ENCODE measurements at places on chromosomes 1 and 21.
A peak's percentile ranks its signal among the peaks of the same experiment; 100 is the strongest.

DNA sequence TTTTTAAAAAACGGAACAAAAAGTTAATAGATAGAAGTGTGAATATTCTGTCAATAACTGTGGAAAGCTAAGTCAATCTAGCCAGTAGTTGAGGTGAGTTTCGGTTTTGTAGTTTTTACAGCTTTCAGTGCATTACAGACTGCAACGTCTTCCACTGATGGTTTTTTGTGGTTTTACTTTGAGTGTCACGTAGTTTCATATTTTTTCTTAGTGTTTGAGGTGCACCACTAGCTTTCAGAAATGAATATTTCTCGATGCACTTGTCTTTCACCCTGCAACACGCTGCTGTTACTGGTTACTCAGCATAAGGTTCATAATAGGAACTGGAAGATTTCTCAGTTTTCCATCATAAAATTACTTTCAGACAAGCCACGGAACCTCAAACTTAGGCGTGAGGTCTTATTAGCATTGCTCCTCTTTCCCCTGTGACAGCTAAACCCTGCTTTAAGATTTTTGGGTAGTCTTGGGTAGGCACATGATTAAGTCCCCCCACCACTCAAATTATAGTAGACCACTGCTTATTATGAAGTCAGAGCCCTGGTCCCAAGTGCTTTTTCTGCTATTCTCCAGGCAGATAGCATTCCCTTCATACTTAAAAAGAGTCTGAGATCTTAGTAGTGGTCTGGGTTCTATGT is 1412.7 kb downstream of the KCNT2 start:
- no peak for DNase-seq

- no peak for DNase-seq
Measured at GRCh38 chr1:204405988-204406387, 5.6 kb downstream of the PPP1R15B start.

GRCh38 chr1:81208441-81208840 is 592.3 kb upstream of the ADGRL2 start:
- no peak for DNase-seq

- DNase-seq: no peak
Measured at GRCh38 chr1:115531631-115532264, 110.0 kb upstream of the VANGL1 start.

DNA sequence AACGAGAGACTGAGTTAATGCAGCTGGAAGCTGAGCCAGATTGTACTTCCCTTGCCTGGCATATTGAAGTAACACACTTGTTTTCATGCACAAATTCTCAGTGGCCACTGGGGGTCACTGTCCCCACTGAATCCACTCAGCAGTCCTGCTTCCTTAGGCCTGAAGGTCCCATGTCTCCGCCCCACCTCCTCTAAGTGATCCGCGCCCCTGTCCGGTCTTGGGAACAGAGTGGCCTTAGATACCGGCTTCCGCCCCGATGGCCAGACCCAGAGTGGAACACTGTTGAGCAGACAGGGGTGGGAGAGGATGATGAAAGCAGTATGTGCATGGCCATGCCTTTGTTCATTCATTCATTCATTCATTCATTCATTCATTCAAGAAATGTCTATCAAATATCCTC is 34.8 kb downstream of the CHAF1B start:
- peak; percentile 28 for DNase-seq

GRCh38 chr1:111140680-111140967 is 601 bp downstream of the CEPT1 start:
- DNase-seq: no peak

GRCh38 chr1:75725266-75725665 is 757 bp downstream of the ACADM start:
- DNase-seq: no peak

DNA sequence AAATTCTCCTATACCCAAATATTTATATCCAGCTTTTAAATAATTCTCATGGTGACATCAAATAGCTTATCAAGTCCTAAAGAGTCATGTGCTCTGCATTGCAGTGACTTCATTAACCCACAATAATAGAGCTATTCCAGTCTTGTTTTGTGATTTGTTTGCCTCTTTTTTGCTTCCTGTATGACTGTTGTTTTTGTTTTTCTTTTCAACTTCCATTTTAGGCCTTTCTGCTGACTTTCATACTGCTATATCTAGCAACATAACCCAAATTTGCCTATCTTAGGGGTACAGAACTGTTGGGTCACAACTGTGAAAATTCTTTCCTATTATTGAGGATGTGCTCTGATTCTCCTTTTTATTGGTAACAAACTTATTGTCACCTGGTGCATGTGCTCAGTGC is 30.3 kb downstream of the SPATA17 start:
- DNase-seq: no peak

DNA sequence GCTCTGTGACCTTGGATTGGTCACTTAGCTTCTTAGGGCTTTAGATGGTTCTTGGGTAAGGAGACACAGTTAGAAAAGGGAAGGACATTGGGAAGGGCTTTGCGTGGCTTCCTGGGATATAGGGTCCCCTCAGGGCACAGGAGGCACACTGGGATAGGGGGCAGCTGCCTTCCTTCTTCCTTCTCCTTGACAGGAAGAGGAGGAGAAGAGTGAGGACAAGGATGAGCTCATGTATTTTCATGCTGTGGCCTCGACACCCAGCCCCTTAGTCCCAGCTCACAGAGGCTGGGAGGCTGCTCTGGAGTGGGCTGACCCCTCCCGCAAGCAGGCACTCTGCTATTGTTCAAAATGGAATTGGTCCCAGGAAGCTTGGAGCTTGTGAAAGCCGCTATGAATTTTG is 45.7 kb upstream of the POU3F1 start:
- no peak for DNase-seq

DNA sequence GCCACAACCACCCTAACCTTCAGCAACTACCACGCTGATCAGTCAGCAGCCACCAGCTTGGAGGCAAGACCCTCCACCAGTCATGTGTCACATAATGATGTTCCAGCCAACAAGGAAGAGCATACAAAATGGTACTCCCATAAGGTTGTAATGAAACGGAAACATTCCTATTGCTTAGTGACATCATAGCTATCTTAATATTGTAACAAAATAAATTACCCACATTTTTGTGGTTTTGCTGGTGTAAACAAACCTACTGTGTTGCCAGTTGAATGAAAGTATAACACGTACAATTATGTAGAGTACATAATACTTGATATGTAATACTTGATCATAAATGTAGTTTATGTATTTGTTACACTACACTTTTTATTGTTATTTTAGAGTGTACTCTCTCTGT is 1363.2 kb upstream of the ADGRL4 start:
- DNase-seq: no peak

- DNase-seq: no peak
Measured at GRCh38 chr1:54132495-54132894, 20.3 kb downstream of the CDCP2 start.

DNA sequence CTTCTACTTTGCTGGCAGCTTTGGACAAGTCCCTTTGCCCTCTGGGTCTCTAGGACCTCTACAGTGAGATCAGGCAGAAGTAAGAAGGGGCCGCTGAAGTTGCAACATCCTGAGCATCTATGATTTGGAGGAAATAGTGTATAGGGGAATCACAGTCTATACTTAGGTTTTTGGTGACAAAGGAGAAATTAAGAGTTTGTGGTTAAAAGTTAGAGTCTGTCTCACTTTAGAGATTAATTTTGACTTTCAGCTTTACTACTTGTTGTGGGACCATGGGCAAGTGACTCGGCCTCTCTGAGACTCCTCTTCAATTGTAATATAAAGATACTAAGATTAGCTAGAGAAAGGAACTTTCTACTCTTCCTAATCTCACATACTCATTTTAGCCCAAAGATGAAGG is 33.1 kb upstream of the LMX1A start:
- DNase-seq: no peak

DNA sequence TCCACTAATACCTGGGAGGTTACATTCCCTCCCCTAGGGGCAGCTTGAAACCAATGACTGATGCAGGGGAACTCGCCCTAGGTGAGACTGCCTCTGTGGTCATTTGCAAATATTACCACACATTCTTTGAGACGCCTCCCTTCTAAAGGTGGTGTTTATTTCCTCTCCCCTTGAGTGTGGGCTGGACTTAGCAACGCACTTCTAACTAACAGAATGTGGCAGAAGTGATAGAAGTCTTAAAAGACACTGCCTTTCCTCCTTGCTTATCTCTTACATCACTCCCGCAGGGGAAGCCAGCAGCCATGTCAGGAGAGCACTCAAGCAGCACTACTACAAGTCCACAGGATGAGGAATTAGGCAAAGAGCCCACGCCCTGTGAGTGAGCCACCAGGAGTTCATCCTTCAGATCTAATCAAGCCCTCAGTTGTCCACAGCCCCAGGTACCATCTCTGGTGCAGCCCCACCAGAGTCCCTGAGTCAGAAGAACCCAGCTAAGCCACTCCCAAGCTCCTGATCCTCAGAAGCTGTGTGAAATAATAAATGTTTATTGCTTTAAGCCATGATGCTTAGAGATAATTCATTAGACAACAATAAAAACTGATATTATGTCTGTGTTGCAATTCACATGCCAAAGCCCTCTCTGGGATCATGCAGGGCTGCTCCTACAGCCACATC is 14.8 kb upstream of the MATN1 start:
- no peak for DNase-seq

DNA sequence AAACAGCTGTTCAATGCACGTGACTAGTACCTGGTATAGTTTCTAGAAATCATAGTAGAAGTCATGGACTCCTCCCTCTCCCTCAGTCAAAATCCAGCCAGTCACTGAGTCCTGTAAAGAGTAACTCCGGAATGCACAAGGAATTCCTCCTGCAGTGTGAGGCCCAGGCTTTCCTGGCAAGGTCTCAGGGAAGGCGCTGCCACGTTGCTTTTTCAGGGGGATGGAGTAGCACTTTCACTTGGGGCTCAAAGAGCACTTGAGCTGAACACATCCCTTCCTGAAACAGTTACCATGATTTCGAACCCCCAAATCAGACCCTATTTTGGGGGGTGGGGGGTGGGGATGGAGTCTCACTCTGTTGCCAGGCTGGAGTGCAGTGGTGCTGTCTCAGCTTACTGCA is 26.4 kb upstream of the LRRC8D start:
- no peak for DNase-seq

DNA sequence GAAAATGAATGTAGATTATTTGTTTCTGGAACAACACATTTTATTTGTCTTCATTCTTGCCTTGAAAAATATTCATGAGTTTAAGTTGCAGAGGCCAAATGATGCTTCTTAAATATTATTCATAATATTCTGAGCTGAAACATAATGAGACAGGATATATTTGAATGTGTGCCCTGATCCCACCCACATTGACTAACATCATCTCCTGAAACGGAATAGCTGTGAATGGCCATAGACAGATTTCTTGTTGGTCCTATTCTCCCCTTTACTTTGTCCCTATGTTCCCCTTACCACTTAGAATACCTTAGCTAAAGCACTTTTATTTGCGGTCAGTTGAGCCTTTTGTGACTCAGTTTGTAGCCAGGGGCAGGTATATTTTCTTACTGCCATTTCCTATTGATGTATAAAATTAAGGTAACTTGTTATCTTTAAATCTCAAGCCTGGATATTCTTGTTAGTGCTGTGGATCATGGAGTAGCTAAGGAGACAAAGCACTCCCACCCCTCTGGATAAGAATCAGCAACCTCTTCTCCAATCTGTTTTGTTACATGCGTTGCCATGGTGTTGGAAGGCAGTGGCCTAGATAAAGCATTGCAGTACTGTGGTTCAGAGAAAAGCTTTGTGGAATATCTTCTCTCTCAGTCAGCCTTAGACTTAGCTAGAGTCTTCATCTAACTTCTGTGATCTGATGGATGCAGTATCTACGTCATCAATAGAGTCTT is 478.5 kb upstream of the DEPDC1 start:
- DNase-seq: no peak

GRCh38 chr1:212488436-212489283 is 55.9 kb downstream of the NENF start:
- DNase-seq: no peak

DNA sequence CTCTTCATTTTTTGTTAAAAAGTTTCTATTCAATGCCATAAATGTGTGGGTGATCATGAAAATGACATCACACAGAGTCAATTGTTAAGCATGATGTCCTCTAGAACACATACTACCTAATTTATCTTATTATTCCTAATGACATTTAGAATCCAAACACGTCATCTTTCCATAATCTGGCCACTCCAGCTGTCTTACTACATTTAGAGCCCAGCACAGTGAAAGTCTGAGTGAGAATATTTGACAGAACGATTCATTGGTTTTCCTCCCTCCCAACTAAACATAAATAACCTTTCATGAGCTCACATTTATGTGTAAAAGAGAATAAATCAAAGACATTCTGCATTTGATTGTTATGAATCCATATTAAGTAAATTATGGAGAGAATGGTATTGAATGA is 160.7 kb downstream of the OLFM3 start:
- DNase-seq: no peak

DNA sequence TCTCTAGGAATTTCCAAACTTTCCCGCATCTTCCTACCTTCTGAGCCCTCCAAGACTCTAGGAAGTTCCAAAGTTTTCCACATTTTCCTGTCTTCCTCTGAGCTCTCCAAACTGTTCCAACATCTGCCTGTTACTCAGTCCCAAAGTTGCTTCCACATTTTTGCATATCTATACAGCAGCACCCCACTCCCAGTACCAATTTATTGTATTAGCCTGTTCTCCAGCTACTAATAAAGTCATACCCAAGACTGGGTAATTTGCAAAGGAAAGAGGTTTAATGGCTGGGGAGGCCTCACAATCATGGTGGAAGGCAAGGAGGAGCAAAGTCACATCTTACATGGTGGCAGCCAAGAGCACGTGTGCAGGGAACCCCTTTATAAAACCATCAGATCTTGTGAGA is 82.9 kb upstream of the DSCAM start:
- DNase-seq: no peak

- no peak for DNase-seq
Measured at GRCh38 chr21:46119637-46120271, 21.8 kb downstream of the COL6A2 start.

DNA sequence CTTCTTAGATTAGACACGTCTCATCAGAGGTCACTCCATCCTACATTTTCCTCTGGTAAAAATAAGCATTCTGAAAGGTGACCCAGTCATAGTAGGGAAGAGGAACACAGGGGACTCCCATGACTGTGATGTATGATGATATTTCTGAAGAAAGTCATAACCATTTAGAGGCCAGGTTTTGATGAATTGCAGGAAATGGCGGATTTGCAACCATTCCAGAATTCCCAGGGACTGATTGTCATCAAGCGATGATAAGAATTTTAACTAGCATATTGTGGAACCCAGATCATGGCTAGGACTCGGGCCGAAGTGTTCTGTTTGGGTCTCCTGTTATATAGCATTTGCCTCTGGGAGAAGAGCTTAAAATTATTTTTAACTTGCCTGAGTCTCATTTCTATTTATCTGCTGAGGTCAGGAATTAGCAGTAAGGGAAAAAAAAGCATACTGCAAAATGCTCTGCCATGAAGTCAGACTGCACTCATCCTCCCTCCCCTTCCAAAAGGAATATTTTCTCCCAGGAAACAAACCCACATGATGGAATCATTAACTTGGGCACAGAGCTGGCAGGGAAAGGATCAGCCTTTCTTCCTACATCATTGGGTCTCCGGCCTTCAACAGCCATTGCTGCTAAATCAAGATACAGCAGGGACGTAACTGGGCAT is 286.7 kb downstream of the HLX start:
- DNase-seq: no peak

DNA sequence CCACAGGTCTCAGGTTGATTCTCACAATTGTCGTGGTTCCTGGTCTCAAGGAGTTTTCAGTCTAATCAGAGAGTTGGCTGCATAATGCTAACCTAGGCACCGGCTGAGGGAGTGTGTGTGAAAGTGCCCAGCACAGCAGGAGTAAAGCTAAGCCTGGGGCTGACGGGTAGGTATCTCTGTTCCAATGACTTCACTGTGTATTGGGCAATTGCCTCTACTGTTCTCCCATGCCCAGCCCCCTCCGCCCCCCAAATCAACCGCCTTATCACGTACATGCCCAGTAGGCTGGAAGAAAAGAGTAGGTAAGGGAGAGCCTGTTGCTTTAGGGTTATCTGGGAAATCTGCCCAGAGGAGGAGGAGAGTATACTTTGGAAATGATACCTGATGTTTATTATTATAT is 54.7 kb downstream of the MRPS6 start:
- DNase-seq: no peak

All from activated CD4-positive, alpha-beta T cell treated with anti-CD3 and anti-CD28 coated beads for 1 hour (primary cell).